IMR-90 (cell line): ENCODE measurements at places on chromosomes 12 and 14.

- DNase-seq, result no peak
Observed at GRCh38 chr14:61930101-61930857, 168.1 kb downstream of the SNAPC1 start.

GRCh38 chr12:22799503-22799902 is 174.5 kb downstream of the ETNK1 start:
- no peak for DNase-seq

DNA sequence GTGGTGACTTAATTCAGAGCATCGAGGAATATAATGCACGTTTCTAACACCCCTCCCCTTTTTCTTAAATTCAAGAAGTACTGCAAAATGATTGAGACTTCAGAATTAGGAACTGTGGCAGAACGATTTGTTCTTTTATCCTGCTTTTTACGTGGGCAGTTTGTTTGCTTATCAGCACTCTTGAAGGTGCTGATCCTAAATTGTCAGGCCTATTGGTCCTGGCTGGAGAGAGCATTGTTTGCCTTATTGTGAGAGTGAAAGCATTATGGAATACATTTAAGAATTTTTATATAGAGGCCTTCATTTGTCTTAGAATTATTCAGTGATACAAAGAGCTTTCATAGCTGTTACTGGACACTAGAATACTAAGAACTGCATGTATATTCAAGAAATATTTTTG is 59.1 kb downstream of the TMTC2 start:
- DNase-seq, result no peak

DNA sequence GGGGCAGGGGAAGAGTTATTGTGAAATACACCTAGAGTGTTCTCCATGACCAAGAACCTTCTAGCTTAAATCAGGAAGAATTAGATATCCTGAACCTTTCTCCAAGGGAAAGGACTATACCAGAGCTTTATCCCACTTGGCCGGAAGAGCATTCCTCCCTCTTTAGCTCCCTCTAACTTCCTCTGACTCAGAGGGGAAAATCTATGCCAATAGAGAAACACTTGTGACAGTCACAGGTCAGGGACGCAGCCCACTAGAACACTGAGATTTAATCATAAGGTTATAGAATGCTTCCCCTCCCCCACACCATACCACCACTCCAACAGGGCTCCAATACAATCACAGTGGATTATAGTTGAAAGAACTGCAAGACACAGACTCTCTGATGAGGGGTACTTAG is 55.4 kb upstream of the RFX4 start:
- DNase-seq, result peak; percentile 18

GRCh38 chr12:1855241-1855640 is 34.9 kb downstream of the LRTM2 start:
- peak; percentile 9 for DNase-seq

DNA sequence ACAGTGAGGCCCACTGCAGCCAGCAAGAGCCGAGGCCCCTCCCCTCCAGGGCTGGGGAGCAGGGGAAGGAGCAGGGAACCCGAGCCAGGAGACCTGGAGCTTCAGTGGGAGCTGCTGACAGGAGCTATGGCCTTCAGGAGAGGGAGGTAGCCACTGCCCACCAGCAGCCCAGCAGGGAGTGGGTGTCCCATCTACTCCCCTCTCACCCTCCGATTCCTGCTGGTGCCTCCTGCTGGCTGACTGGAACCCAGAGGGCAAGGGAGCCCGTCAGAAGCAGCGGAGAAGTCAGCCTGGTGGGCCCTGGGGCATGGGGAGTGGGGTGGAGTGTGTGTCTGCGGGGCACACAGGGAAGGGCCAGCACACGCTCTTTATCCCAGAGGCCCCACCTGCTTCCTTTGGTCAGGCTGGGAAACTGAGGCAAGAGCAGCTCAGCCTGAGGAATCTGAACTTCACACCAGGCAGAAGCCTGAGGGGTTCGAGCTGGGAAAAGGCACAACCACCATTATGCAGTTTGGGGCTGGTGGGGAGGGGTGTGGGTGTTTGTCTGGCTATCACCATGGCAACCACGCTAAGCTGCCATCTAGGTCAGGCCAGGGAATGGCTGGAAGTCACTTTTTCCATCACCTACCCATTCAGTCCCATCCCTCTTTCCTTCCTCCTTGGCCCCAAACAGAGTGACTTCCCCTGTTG is 36.8 kb upstream of the PLEKHG6 start:
- no peak for DNase-seq
